ENCODE measurements at places on chromosomes 1 and 21. TPM values are rescaled to one million over a fixed set of nuclear protein-coding genes. Genes with fewer than 3 reads are reported as not detected.

The PHC2 gene
- 105 TPM for total RNA-seq

The TRIM63 gene
- not detected for total RNA-seq

The NDC1 gene
- total RNA-seq, result 6.7 TPM

The LIPI gene
- total RNA-seq, result not detected

The TRIM45 gene
- total RNA-seq, result 1.2 TPM

The PLA2G5 gene
- total RNA-seq, result not detected

The FCRL2 gene
- total RNA-seq, result not detected

The MSTO1 gene
- total RNA-seq, result 23.1 TPM

The ITLN2 gene
- not detected for total RNA-seq

The AJAP1 gene
- total RNA-seq, result 0.24 TPM

The ACKR1 gene
- not detected for total RNA-seq

The SLC9C2 gene
- not detected for total RNA-seq

The ZNF683 gene
- not detected for total RNA-seq

The GJA8 gene
- not detected for total RNA-seq

Data from hair follicle dermal papilla cell (primary cell).